OCI-LY7 (cell line): ENCODE measurements at places on chromosomes 6 and 20. TPM values are rescaled to one million over a fixed set of nuclear protein-coding genes. Genes with fewer than 3 reads are reported as not detected.

The BCAS1 gene
- 0.19 and 0.26 TPM in 2 replicates for total RNA-seq

The SMIM26 gene
- total RNA-seq, result 71.2 and 91.0 TPM in 2 replicates

The SMIM13 gene
- 19.0 and 19.5 TPM in 2 replicates for total RNA-seq

The TGM2 gene
- total RNA-seq, result 0.18 TPM in 1 of 2 replicates, not detected in the other

The NKAIN2 gene
- not detected in 2 replicates for total RNA-seq

The GPR6 gene
- not detected in 2 replicates for total RNA-seq

The DSN1 gene
- 33.0 and 36.8 TPM in 2 replicates for total RNA-seq

The TNF gene
- total RNA-seq, result 2.5 TPM in 2 replicates

The OR2H2 gene
- not detected in 2 replicates for total RNA-seq

The NRSN1 gene
- not detected in 2 replicates for total RNA-seq

The CLVS2 gene
- not detected in 2 replicates for total RNA-seq

The DLK2 gene
- not detected in 2 replicates for total RNA-seq

The GJA1 gene
- total RNA-seq, result not detected in 2 replicates

The SLC22A16 gene
- total RNA-seq, result not detected in 2 replicates

The JPH2 gene
- not detected in 2 replicates for total RNA-seq

The ARFGEF3 gene
- total RNA-seq, result not detected in 2 replicates
